ENCODE measurements at places on chromosomes 13 and 19.

- DNase-seq: no peak
Observed at GRCh38 chr19:9342610-9343304, 18.8 kb downstream of the ZNF559 start.

GRCh38 chr13:48411147-48411794, 1.6 kb downstream of the LPAR6 start:
- no peak for DNase-seq

DNA sequence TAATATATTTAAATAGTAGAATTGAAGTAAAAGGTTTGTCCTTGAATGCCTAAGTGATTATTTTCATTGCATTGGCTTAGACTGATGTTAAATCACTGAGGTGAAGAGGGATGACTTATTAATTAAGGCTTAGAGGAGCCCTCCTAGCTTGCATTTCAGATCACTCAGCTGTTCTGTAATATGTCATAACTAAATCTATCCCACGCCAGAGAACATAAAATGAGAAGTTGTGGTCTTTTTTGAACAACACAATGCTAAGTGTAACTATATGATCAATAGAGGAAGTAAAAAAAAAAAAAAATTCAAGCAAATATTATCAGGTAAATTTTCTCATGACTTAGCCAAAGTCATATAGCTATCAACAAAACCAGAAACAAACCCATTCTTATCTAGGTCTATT, 752.2 kb downstream of the GPC5 start:
- DNase-seq: no peak

- no peak for DNase-seq
Observed at GRCh38 chr19:16482745-16483144, 11.0 kb upstream of the EPS15L1 start.
